Endothelial cell (in vitro differentiated cells): ENCODE measurements at places on chromosomes 5 and 9.

DNA sequence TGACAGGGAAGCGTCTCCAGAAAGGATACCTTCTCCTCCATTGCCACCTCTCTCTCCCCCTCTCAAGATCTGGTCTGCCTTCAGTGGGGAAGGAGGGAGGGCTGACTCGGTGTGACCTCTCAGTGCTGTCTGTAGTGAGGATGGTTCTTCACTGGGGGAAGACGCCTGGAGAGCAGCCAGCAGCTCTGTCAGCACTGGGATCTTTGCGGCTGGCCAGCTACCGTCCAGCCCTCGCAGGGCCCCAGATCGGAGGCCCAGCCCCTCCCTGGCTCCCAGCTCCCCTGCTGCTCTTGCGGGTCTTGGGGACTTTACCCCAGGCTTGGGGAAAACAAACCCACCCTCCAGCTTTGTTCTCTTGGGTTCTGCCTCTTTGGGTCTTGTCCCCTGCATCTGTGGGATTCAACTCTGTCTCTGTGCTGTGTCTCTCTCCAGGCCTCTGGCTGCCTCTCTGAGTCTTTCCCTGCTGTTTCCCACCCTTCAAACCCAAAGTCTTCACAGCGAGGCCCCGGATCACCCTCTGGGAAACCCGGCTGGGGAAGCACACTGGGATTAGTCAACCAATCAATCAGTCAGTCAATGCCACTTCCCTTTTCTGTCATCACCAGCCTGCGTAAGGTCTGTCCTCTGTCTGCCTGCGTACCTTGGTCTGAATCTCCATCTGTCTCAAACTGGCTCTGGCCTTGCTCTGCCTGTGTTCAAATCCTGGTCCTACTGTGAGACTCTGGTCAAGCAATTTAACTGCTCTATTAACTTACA is 23.0 kb downstream of the FGF18 start:
- no peak for DNase-seq

- DNase-seq: no peak
Measured at GRCh38 chr5:90326995-90327394, 82.6 kb downstream of the CETN3 start.

DNA sequence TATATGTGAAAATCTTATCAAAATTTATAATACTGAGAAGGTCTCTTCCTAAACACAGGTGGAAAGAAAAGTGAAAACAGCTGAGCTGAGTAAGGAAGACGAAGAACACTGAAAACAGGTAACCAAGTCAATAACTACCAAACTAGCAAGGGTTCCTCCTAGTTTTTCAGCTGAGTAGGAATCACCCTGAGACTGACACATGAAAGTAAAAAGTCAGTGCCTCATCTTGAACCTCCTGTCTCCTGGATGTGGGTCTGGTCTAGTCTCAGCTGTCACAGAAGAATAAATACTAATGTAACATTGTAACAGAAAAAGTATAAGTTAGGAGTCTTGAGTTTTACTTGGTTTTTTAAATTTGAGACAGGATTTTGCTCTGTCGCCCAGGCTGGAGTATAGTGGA is 121.0 kb downstream of the MEF2C start:
- no peak for DNase-seq

DNA sequence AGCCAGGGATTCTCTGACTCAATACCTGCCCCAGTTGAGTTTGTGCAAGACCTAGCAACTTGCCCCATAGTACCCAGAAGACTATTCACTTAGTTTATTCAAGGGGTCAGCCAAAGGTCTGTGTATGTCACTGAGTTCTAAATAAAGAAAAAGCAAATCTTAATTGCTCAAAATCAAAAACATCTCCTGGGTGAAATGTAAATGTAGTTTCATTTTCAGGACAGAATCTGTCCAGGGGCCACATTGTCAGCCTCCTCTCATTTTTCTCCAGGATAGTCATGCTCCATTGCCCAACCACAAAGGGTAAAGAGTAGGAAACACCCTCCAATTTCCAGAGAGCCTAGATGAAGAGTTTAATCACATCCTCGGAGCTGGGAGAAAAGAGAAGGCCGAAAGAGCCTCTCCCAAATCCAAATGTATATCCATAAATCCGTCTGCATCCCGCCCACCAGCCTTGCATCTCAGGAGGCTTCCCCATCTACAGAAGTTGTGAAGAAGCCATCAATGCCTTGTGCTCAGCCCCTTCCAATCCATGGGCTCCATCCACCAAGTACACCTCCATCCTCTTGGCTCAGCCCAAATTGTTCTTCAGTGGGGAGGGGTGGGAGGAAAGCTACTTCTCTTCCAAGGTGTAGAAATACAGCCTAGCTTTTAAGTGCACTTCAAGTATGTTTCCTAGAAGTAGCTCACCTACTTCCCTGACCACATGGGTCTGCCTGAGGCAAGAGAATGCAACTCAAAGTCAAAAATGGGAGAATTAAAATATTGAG is 26.9 kb downstream of the ADAM19 start:
- no peak for DNase-seq

DNA sequence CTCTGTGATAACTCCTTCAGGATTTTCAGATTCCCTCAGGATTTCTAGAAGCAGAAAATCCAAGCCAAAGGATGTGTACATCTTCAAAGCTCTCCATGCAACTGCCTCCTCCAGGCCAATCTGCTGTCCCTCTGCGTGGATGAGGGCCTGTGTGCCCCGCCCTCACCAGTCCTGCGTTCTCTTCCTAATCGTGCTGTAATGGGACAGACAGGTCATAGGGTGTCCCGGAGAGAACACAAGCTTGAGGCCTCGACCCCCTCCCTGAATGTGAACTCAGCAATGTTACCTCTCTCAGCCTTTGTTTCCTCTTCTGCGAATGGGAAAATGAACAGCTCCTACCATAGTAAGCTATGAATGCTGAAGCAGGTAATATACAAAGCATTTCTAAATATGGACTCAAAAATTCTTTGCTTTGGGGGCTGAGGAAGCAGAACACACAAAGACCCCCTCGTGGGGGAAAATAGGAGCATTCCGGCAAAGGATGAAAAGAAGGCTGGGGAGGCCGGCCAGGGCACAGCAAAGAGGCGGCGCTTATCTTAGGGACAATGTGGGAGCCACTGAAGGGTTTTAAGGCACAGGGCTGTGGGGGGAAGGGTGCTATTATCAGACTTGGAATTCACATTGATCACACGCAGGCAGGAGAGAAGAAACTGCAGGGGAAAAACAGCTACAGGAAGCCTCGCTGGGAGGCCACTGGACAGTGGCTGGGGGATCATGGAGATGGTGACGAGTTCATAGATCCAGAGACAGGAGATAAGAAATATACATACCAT is 57.2 kb upstream of the FBXW11 start:
- DNase-seq: no peak

DNA sequence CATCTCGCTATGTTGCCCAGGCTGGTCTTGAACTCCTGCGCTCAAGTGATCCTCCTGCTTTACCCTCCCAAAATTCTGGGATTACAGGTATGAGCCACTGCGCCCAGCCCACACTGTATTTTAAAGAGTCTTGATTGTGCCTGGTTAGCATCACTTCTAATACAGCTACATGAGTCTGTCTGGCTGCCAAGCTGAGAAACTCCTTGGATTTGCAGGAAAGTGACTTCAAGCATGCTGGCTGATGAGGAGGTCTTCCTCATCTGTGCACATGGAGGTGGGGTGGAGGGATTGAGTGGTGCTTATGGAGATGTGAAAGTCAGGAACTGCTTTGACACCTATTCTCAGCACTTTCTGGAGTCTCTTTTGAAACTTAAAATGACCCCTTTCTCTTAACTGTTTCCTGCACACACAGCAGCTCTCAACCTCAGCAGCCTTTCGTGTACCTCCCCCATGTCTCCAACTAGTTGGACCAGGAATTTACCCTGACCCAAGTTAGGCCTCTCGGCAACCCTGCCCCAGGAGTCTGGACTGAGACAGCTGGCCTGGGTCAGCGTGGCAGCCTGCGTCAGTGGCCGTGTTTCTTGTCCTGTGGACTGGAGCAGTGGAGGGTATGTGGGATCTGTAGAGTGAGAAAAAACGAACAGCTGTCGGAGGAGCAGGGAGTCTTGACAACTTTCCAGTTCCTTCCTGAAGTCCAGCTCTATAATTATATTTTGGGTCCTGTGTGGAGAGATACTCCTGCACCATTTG is 72.5 kb downstream of the ACER2 start:
- DNase-seq: no peak

GRCh38 chr5:135601466-135601865 is 22.7 kb upstream of the CXCL14 start:
- DNase-seq: no peak

DNA sequence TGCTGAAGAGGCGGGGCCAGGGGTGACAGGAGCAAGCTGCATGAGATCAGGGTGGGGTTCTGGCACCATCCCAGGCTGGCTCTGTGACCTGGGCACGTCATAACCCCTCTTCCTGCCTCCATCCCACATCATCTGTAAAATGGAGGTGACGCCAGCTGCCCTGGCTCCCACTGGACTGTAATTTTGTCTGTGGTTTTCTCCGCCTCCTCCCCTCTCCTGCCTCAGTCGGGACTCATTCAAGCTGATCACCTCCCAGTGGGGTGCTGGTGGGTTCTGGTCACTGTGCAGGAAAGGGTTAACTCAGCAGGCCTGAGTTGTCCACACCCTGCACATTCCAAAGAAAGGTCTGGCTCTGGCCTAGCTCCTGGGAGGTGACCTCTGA is 128.2 kb downstream of the RXRA start:
- DNase-seq: no peak

DNA sequence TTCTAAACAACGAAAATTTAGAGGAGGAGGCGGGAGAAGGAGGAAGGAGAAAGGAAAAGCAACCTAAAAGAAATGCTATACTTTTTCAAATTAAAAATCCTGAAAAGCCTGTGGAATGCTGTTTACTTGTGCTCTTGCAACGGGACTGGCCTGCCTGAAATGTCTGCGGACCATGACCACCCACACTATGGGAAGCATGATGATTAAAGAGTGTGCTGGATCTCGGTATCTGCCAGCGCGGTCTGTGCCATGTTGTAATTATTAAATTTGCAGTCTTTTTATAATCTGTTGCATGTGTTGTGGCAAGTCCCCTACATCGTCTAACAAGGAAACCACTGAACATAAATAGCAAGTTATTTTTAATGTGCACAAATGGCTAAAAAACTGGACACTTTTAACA is 111.4 kb downstream of the FANCC start:
- DNase-seq: no peak

DNA sequence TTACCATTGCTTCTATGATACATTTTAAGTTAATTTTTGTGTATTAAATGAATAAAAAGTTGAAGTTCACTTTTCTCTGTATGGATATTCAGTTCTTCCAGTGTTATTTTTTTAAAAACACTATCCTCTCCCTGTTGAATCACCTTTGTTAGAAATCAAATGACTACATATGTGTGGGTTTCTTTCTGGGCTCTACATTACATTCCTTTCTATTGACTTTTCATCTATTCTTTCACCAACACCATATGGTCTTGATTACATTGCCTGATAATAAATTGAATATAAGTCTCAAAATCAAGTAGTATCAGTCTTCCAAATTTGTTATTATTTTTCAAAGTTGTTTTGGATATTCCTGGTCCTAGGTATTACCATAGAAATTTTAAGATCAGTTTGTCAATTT is 7.3 kb upstream of the RASEF start:
- DNase-seq: no peak

- no peak for DNase-seq
Measured at GRCh38 chr9:136177224-136177623, 27.7 kb downstream of the LHX3 start.

- DNase-seq: no peak
Measured at GRCh38 chr5:37664551-37664950, 175.3 kb downstream of the GDNF start.
